ENCODE measurements at places on chromosomes 12 and 14. TPM values are rescaled to one million over a fixed set of nuclear protein-coding genes. Genes with fewer than 3 reads are reported as not detected.

DNA sequence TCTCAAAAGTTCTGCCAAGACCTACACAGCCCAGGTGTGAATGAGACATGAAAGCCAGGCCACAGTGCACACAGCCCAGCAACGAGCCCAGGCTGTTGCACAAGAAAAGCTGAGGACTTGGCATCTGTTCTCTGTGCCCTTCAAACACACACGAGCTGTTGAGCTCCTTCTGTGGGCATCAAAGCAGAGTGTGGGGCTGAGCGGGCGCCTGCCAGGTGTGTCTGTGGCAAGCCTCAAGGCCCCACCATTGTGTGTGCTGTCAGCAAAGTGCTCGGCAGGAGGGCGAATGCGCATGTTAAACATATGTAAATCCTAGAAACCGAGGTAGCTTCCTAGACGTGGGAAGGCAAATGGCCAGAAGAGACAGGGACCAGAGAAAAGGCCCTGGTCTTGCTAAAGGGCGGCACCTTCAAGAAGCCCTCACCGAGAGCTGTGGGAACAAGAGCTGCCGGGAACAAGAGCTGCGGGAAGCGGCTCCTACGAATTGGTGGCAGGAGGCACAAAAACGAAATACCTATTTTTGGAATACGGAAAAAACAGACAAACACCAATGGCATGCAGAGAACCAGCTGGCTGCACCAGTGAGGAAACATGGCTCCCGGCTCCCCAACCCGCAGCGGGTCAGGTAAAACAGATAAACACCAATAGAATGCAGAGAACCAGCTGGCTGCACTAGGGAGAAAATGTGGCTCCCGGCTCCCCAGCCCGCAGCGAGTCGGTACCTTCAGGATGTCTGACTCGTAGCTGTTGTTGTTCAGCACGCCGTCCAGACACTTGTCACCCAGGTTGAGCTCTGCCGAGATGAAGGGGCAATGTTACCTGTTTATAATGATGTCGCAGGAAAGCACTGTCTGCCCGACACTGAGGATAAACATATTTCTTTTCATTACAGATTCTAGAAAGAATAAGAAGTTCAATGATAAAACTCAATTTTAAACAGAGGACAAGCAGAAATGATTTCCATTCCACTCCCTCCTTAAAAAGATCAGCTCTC is 19.0 kb upstream of the GOLGA3 start:
- no peaks in the 10 kb centered on the region for H3K4me1 ChIP-seq
- no peak overlapping the region for H3K27ac ChIP-seq
- no peak overlapping the region for H3K4me3 ChIP-seq
- H3K27me3 ChIP-seq: no peaks in the 10 kb centered on the region

- no peak overlapping the region for H3K4me3 ChIP-seq
- H3K36me3 ChIP-seq: no peaks in the 10 kb centered on the region
- no peak overlapping the region for H3K27ac ChIP-seq
- DNase-seq: no peak
Observed at GRCh38 chr12:90947869-90948268, 7.1 kb downstream of the CCER1 start.

- no peaks in the 10 kb centered on the region for H3K27me3 ChIP-seq
- no peaks in the 10 kb centered on the region for H3K36me3 ChIP-seq
- H3K27ac ChIP-seq: no peak overlapping the region
- H3K4me1 ChIP-seq: no peaks in the 10 kb centered on the region
- H3K4me3 ChIP-seq: no peak overlapping the region
Observed at GRCh38 chr14:67526676-67527459, 6.2 kb upstream of the PLEKHH1 start.

- H3K27me3 ChIP-seq: no peaks in the 10 kb centered on the region
- no peak overlapping the region for H3K4me3 ChIP-seq
- peaks cover 3% of the 10 kb centered on the region for H3K4me1 ChIP-seq
- H3K36me3 ChIP-seq: no peaks in the 10 kb centered on the region
- peak; percentile 39 for DNase-seq
Observed at GRCh38 chr12:57069523-57069922, 9.1 kb downstream of the NEMP1 start.

Gene KCNC2
- not detected for total RNA-seq

Gene LRTM2
- not detected for total RNA-seq

All from gastrocnemius medialis (tissue), 4 donors.